ENCODE measurements at places on chromosomes 2 and 18.

- DNase-seq: no peak
Observed at GRCh38 chr2:239003624-239004273, 155.9 kb downstream of the TWIST2 start.

DNA sequence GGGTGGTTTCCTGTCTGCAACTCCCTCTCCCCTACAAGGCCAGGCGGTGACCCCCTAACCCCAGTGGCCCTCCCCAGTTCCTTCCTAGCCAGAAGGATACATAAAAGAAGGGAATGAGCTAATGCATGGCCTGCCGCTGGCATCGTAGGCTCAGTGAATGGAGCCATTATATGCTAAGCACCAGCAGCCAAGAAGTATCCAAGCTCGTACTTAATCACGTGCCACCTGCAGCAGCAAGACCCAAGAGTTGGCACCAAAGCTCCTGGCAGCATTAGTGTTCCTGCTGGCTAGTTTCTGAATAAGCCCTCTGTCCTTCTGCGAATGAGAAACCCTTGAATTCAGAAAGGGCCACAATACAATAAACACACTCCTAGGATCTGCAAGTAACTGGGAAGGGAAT is 4.3 kb downstream of the DBI start:
- DNase-seq: no peak

DNA sequence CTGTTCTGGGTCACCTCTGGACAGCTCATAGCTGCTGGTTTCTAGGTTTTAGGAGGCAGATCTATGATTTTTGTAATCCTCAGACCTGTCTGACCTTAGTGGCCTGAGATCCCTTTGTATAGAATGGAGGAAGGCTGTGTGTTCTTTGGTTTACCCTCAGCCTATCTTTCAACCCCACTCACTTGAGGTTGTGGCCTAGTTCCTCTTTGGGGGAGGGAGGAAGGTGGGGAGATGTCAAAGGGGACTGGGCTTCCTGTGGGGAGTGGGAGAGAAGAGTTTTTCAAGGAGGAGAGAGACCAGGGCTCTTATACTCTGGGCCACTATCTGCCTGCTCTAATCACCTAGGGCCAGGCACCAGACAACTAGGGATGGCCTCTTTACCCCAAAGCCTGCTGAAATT is 28.5 kb downstream of the SEMA4F start:
- no peak for DNase-seq

DNA sequence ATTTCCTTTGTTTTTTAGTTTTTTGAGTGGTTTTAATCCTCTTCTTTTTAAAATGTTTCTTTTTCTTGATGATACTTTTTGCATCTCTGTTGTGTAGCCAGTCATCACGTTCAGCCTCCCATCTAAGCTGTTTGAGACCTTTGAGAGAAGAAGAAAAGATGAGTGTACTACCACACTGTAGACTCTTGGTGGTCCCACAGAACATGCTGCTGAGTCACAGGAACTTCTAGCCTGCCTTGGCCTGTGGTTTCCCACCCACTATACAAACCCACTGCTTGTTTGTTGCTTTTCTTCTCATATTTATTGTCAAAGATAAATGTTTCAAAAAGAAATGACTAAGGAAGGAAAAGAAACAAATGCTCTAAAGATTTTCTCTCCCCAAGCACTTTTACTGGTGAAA is 5.5 kb downstream of the CEBPZOS start:
- DNase-seq: peak; percentile 25

- no peak for DNase-seq
Observed at GRCh38 chr18:42401131-42401673, 446.2 kb downstream of the PIK3C3 start.

GRCh38 chr2:57107353-57107752 is 923.6 kb downstream of the CCDC85A start:
- no peak for DNase-seq

DNA sequence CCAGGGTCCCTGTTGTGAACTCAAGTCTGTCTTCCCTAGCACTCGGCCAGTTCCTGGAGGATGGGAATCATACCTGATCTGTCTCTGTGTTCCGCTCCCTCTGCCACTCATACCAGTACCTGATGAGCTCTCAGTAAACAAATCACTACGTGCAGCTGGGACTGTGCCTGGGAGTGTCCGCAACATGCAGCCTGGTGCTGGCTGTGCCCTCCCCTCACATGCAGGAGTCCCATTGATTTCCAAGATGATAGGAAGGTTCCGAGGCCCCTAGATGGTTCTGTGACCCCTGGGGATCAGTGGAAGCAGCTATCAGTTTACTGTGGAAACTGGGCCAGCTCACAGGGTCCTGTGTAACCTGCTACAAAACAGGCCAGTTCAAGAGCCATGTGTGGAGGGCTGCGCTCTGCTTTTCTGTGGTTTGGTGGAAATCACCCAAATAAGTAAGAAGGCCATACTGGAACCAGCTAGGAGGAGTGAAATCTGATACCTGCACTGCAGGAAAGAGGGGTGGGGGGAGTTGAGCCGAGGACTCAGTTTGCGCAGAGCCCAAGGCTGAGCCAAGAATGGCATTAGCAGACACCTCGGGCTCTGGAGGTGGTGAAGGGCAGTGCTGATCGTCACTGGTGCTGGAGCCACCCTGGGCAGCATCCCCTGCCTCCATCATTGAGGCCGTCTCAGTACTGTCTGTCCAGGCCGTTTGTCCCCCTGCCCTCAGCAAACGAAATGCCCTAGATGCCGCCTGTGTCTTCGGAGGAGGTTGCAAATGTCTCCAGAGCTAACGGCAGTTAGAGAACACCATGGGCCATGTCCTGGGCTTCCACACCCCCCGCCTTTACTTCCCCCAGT is 93.3 kb downstream of the KLHL29 start:
- no peak for DNase-seq

- no peak for DNase-seq
Observed at GRCh38 chr18:74326231-74326630, 10.6 kb downstream of the C18orf63 start.

DNA sequence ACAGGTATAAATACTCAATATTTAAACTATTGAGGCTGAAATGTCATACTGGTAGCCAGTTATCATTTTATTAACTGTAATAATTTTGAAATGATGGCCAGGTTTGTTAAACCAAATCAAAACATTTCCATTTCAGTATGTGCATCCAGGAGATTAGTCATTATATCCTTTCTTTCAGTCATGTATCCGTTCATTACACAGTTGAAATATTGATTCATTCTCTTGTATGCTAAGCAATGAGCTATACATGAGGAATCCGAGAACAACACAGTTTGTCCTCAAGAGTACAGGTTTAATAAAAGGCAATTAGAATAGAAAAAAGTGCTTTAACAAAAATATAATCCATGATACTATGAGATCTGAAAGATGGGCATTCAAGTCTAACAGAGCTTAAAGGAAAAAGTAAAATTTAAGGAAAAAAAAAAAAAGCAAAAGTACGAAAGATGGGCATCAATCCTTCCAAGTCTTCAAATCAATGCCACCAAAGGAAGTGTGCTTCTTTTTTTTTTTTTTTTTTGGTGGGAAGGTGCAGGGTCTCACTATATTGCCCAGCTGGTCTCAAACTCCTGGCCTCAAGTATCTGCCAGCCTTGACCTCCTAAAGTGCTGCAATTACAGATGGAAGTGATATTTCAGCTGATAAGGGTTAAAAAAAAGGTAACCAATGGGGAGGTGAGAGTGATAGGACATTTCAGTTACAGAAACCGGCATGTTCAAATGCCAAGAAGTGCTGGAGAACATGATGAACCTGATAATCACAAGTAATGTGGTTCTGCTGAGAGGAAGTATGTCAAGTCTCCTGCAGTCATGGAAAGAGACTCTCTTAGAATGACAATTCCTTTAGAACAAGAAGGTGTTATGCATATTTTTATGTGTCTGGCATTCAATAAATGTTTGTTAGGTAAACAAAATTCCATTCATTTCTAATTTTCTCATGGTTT is 35.8 kb downstream of the PUM2 start:
- no peak for DNase-seq

DNA sequence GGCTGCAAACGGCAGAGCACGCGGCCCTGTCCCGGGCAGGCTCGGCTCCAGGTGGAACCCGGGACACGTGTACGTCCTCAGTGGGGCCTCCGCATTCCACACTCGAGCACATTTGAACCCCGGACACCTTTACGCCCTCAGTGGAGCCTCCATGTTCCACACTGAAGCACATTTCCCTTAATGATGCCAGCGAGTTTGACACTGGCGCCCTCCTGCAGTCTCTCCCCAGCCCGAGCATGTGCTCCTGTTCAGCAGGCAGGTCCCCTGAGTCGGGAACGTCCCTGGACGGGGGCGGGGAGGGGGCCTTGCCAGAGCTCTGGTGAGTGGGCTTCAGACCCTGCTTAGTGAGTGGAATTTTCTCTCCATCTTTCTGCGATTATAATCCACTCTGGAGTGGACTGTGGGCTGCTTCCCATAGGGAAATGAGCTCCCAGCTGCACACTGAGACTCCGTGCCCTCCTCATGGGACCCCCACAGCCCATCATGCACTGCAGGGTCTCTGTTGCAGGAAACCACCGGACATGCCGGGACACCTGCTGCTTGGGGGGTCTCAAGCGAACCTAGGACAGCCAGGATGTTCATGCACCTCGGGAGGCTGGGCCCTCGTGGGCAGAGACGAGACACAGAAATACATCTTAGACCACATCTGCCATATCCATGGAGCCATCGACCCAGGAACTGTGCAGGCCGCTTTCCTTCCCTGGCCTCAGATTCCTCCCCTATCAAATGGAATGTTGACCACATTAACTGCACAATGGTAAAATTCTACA is 70.3 kb upstream of the SNTG2 start:
- no peak for DNase-seq

- no peak for DNase-seq
Observed at GRCh38 chr2:7014174-7014640, 97.0 kb downstream of the RNF144A start.

GRCh38 chr2:67856866-67857265 is 205.9 kb downstream of the C1D start:
- DNase-seq: no peak

DNA sequence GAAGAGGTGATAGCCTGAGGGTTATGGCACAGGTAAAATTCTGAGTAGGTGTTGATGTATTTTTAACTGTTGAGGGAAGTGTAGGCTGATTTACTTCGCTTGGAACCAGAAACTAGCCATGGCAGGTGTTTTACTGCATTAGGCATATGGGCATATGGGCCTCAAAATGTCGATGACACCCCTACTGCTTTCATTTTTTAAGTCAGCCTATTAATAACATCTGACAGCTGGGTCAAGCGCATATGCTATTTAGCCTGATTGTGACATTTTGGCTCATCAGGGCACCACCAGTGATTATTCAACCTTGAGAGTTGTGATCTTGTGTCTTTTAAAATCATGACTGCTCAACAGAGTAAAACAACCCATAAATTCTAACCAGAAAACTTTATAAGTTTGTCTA is 1396.9 kb upstream of the NXPH2 start:
- DNase-seq: no peak

DNA sequence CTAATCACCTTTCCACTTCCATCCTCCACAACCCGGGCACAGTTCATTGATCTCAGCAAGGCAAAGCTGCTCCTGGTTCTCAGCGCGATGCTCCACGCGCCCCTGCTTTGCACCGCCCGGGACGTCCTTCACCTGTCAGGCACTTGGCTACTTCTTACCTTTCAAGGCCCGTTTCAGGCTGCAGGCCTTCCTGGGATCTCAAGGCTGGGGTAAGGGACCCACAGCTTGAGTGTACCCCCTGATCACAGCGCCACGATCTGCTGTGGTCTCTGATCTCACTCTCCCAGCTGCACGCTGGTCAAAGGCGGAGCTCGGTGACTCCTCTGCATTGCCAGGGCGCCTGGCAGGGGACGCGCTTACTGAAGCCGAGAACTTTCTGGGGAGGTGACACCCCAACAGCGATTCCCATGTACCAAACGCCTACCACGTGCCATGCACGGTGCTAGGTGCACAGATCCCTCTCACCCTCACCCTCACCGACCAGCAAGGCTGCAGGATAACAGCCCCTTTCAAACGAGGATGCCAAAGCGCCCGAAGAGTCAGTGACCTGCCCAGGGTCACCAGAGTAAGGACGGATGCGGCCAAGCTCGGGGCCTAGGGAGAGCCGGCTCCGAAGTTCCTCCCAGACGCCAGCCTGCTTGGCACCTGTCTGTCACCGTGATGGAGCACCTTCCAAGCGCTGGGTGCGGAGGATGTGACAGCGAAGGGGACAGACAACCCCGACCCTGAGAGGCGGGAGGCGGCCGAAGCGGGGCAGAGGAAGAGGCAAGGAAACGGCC is 818 bp downstream of the ITGB1BP1 start:
- DNase-seq: peak; percentile 20

GRCh38 chr18:23204589-23205235 is 69.4 kb downstream of the CABLES1 start:
- DNase-seq: no peak

- no peak for DNase-seq
Observed at GRCh38 chr2:18505703-18506341, 54.6 kb downstream of the RDH14 start.

- no peak for DNase-seq
Observed at GRCh38 chr2:6827566-6828298, 38.0 kb downstream of the CMPK2 start.

DNA sequence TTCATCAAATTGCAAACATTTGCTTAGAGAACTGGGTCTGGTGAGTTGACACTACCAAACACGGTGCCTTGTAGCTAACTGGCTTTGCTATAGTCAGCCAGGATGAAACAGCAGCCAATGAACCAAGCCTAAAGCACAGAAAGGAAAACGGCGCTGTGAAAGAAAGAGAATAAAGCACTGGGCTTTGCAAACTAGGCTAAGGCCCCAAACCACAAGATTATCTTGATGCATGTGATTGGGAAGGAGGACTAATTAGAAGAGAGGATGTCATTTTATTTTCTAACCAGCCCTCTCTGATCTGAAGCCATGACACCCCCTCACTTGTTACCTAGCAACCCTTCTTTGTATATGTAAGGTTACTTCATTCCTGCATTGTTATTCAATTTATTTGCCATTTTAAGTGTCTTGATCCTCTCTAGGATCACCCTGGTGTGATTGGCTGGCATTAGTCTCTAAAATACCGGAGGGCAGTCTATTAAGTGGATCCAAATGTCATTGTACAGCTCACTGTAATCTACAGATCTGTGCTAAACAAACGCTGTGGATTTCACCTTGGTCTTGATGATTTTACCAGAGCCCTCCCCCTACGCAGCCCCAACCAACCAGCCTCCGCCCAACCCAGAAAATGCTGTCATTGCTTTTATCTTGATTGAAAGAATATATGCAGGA is 395.4 kb upstream of the ACVR2A start:
- DNase-seq: no peak

DNA sequence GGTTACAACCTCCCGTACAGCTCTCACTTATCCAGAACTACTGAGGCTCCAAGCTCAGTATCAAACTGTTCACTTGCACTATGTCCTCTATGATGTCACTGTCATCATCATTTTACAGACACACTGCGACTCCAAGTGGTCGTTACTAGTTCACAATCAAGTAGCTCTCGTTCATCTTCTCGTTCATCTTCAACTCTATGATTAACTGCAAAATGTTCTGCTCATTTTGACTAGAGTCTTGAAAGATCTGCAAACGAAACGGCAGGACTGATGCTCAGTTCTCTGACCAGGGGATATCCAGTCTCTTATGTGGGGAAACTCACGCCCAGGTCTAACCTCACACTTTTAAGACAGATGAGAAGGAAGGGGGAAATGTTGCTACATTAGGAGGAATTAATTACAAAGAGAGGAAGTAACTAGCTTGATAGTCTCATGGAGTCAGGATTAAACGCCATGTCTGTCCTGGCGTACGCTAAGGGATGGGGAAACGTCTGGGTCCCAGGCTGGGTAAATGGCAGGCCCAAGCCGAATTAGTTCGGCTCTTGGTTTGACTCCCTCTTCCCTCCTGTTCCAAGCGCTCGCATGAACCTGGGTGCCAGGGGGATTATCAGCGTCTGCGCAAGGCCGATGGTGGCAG is 794 bp upstream of the CHCHD5 start:
- DNase-seq: no peak
